Hematopoietic multipotent progenitor cell (in vitro differentiated cells): ENCODE measurements at places on chromosomes 11 and 22. TPM values are rescaled to one million over a fixed set of nuclear protein-coding genes. Genes with fewer than 3 reads are reported as not detected.

KRTAP5-9 gene
- total RNA-seq, result 0.27 TPM

GVQW3 gene
- 7.0 TPM for total RNA-seq

DEUP1 gene
- not detected for total RNA-seq

LRP4 gene
- total RNA-seq, result 7.5 TPM

OR2AG1 gene
- total RNA-seq, result under 0.01 TPM

OR52I1 gene
- total RNA-seq, result not detected

CHRDL2 gene
- total RNA-seq, result not detected

HTR3B gene
- total RNA-seq, result not detected

SMCO4 gene
- 8.1 TPM for total RNA-seq

MORC2 gene
- total RNA-seq, result 15.3 TPM

TTLL1 gene
- 12.9 TPM for total RNA-seq

TUB gene
- 2.2 TPM for total RNA-seq

ABCG4 gene
- total RNA-seq, result under 0.01 TPM

MS4A8 gene
- total RNA-seq, result not detected

FOLR1 gene
- not detected for total RNA-seq

RIMBP3C gene
- 5.9 TPM for total RNA-seq

OR2D2 gene
- 2.4 TPM for total RNA-seq

OR4A16 gene
- total RNA-seq, result not detected

HORMAD2 gene
- not detected for total RNA-seq

OR51I1 gene
- total RNA-seq, result 1.3 TPM

SCGB1C1 gene
- not detected for total RNA-seq
